ENCODE measurements at places on chromosomes 13 and 19.
A peak's percentile ranks its signal among the peaks of the same experiment; 100 is the strongest.

DNA sequence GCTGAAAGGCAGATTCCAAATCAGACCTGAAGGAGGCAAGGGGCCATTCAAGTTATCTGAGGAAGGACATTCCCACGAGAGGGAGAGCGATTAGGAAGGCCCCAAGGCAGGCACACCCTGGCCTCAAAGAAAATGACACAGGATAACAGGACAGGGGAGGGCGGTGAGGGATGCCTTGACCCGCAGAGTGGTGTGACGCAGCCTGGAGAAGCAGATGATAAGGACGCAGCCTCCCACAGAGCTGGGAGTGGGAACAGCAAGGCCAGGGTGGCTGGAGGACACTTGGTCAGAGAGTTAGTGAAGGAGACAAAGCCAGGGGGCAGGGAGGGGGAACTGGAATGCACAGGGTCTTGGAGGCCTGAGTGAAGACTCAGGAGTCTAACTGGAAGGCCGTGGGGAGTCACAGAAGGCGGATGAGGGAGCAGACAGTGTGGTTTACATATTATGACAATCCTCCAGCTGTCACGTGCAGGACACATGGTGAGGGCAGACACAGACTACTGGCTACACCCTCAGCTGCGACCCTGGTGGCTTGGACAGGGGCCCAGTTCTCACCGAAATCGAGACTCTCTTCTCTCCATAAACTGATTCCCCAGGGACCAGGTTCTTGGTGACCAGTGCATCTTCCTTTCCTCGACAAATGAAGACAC is 5.8 kb upstream of the DYRK1B start:
- no peak for DNase-seq

DNA sequence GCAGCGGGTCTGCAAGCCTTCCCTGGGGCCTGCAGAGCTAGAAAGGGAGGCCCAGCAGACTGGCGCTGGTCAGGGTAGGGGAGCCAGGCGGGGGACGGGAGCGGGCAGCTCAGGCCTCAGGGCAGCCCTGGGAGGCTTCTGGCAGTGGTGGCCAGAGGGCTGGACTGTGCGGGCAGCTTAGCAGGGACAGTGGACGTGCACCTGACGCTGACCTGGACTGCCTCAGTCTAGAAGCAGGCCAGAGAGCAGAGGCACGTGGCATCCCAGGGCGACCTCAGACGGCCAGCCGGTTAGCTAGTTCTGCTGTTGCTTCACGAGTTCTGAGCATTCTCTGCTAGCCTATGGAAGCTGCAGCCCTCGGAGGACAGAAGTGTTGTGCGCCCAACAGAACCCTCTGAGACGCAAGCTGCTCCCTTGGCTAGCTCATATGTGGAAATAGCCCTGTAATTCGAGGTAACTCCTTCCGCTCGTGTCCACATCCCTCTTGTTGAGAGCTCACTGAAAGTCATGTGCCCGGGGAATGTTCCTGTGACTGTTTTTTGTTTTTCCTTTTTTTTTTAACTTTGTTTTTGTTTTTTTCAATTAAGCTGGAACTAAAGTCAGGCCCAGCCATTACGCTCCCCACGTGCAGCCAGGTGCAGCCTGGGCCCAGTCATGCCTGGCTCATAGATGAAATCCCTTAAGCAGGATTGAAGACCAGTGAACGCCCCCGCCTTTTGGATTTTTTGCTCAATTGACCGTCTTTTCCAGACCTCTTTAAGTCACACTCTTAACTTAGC is 1.9 kb upstream of the FAM174C start:
- DNase-seq: no peak

GRCh38 chr13:20402881-20403280 is 122.8 kb downstream of the CRYL1 start:
- DNase-seq: peak; percentile 18

DNA sequence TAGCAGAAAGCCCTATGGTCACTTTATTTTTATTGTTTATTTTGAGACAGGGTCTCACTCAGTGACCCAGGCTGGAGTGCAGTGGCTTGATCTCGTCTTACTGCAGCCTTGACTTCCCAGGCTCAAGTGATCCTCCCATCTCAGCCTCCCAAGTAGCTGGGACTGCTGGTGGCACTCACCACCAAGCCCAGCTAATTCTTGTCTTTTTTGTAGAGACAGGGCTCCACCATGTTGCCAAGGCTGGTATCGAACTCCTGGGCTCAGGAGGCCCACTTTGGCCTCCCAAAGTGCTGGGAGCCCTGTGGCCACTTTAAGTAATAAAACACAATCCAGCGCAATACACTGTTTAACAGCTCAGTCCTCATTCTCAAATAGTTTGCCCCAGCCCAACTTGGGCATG is 69.3 kb downstream of the NUFIP1 start:
- DNase-seq: no peak

- no peak for DNase-seq
Measured at GRCh38 chr19:49658139-49658517, 7.5 kb downstream of the IRF3 start.

DNA sequence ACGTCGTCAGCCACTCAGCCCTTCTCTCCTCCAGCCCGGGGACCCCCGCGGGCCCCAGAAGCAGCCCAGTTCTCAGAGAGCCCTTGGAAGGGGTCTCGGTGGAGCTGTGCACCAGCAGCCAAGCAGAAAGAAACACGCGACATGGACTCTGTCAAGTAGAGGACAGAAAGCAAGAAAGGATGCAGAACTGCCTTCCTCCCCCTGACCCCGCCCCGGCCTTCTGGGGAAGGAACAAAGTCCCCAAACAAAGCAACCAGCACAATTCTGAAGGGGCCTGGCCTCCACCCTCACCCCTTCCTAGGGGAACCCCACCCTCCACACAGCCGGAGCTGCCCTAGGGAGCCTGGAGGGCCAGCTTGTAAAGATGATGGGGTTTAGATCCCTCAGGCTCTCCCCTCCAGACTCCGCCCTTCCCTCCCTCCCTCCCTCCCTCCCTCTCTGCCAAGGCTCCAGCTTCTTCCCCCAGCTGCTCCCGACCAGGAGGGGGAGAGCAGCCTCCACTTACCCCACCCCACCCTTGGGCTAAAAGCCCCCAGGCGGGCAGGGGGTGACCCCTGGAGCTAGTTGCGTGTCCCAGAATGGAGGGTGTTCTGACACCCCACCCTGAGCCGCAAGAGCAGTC is 7.8 kb downstream of the LYL1 start:
- DNase-seq: peak; percentile 64

DNA sequence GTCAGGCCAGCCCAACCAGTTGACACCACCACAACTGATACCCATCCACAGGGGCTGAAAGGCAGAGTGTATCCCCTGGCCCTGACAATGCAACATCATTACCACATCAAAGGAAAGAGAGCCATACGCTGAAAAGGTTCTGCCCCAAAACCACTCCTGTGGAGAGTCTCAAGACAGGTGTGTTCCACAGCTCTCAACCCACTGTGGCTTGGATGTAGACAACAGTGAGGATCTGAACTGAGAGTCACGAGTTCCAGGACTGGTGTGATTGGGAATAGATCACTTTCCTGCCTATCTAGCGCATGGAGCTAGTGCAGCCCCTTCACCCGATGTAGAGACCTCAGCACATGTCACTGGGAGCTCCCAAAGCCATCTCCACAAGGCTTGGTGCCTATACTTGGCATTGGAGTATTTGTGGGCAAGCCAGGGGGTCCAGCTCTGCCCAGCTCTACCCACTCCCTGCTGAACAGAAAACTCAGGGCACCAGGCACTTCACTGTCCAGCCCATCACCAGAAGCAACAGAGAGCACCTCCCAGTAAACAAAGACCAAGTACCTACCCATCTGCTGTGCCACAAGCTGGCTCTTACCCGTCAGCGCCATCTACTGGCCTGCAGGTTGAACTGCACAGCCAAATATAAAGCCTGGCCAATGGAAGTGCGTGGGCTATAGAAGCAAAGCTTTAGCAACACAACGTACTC is 579.5 kb downstream of the UQCRFS1 start:
- DNase-seq: no peak

- DNase-seq: peak; percentile 79
Measured at GRCh38 chr19:12792051-12792852, 966 bp downstream of the JUNB start.

DNA sequence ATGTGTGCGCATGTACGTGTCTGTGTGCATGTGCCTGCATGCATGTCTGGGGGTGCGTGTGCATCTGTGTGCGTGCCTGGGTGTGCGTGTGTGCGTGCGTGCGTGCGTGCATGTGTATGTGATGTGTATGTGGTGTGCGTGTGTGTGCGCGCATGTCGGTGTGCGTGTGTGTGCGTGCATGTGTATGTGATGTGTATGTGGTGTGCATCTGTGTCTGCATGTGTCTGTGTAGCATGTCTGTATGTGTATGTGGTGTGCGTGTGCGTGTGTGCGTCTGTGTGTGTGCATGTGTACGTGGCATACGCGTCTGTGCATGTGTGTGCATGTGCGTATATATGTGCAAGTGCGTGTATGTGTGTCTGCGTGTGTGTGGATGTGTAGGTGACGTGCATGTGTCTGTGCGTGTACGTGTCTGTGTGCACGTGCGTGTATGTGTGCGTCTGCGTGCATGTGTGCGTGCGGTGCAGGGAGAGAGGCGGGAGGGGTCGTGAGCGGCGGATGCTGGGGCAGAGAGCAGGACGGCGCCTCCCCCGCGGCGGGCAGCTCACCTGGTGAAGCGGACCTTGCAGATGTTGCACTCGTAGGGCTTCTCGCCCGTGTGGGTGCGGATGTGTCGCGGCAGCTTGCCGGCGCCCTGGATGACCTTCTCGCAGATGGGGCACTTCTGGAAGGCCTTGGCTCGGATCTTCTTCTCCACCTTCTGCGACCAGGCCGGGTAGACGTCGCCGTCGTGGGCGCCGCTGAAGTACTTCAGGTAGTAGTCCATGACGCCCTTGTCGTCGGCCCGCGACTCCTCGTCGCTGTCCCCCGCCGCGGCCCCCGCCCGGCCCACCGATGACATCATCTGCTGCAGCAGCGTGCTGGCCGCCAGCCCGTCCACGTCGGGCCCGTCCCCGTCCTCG is 13.0 kb downstream of the ZBTB7A start:
- no peak for DNase-seq

DNA sequence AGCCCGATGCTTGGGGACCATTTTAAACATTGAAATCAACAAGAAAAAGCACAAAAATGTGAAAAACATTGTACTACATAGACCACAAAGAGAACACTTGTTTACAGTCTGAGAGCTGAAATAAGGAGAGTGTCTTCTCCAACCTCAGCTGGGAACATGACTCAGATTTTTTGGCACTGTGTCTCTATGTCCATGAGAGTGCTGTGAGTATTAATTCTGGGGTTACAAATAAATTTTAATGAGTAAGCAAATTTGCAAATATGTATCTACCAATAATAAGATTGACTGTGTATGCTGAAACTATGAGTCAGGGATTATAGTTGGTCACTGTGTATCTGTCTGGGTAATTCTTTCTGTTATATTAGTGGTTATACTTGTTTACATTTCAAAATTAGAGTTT is 174.0 kb downstream of the DCT start:
- no peak for DNase-seq

DNA sequence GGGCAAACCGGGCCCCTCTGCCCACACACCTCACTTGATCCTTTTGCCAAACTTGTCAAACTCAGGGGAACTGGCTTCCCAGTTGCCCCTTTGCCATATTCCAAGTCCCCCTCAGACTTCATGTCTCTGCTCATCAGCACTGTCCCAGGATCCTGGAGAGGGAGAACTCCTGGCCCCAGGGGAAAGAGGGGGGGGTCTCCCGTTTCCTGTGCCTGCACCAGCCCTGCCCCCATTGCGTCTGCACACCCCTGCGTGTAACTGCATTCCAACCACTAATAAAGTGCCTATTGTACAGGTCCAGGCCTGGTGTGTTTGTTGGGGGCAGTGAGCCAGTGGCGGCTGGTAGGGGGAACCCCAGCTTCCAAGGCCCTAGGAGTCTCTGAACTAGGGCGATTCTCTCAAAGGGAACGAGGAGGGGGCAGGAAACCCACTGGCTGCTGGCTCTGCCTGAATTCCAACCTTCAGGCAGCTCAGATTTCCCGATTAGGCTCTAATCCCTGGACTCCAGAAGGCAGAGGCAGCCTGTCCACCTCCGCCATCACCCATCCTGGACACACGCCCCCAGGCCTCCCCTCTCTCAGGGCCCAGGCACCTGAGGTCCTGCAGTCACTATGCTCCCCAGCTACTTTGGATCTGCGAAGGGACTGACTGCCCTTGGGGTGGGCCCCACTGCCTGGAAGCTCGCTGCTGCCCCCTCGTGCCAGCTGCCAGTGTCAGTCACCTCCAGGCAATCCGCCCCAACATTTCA is 9.7 kb upstream of the ILF3 start:
- DNase-seq: peak; percentile 24

DNA sequence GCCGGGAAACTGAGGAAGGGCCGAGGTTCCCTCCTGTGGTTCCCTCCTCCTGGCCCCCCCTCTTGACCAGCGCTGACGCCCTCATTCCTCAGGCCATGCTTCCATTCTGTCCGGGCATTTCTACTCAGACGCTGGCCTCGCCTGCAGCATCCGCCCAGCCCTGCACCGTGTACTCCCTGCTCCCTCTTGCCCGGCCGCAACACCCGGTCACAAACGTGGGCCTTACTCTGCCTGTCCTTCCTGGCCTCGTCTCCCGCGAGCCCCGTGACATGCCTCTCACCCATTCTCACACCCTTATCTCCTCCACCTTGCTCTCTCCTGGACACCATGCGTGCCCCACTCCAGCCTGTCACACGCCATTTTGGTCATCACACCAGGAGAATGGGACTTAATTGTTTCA is 11.3 kb downstream of the HDGFL2 start:
- DNase-seq: no peak

DNA sequence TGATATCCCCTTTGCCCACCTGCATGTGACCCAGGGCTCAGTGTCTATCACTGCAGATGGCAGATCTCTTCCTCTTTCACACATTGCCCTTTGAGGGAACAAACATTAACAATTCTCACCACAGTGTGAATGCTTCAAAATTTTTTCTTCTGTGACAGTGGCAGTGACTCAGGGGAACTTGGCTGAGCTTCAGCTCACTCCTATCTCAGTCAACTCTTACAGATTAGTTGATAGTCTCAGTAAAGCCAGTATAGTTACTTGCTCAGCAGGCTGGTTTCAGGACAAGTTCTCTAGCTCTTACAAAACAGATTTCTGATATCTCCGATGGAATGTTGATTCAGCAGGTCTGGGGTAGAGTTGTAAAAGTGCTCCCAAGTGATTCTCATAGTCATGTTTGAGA is 166.9 kb downstream of the DLEU7 start:
- DNase-seq: no peak

DNA sequence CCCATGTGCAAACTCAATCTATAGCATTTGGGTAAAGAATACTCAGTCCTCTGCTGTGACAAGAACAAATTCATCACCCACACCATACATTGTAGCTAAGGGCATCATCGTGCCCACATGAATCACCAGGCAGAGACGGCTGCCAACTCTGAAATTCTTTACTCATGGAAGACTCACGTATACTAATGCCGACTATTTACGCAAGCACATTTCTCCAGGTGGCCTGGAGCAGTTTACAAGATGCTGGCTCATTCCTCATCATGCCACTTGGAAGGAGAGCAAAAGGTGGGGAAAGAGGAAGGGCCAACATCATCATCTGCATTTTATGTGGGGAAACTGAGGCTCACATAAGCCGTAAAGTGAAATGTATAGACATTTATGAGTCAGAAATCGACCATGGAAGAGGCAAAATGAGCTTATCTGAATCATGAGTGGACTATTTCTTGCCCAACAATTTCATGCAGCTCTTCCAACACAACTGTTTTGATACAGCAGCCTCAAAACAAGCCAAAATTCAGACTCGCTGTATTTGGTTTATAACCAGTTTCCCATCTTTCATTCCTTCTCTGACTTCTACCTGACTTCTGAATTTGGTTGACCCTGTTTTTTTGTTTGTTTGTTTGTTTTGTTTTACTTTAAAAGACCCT is 213.9 kb upstream of the SERP2 start:
- no peak for DNase-seq

Measured in ascending aorta (tissue), 2 donors.